CD4-positive, alpha-beta T cell treated with Interleukin-4 for 1 hour (primary cell): ENCODE measurements at places on chromosomes 12 and 14.

DNA sequence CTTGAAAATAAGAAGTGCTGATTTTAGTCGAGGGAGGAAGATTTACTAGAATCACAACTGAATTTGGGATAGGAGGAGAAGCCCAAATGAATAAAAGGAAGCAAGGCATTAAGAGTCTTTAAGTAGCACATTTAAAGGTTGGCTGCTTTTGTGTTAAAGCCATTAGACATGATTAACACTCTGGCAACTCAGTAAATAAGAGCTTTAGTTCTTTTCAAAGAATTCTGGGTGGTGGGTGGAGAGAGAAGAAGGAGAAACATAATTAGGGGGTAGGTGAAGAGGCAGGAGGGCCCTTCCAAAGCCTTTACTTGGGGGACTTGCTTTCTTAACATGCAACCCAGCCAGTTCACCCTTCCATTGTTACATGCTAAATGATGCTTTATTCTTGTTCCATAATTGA lies 284.6 kb upstream of the SEL1L start:
- no peak for DNase-seq

- no peak for DNase-seq
These were observed 25.8 kb upstream of the TRHDE start for GRCh38 chr12:72246370-72246769.

DNA sequence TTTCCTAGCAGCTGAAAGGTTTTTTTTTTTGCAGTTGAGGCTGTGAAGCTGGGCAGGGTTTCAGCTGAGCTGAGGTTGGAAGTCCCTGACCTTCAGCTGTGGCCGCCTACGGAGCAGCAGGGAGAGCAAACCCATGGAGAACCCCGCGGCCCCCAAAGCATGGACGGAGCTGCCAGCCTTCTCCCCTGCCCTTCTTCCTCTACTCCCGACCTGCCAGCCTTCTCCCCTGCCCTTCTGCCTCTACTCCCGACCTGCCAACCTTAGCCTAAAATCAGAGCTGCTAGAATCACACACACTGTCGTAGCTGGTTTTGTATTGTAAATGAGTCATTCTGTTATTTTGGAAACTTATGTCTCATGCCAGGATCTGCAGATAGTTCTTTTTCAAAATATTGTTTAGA lies 74.6 kb downstream of the PPP2R5C start:
- no peak for DNase-seq

DNA sequence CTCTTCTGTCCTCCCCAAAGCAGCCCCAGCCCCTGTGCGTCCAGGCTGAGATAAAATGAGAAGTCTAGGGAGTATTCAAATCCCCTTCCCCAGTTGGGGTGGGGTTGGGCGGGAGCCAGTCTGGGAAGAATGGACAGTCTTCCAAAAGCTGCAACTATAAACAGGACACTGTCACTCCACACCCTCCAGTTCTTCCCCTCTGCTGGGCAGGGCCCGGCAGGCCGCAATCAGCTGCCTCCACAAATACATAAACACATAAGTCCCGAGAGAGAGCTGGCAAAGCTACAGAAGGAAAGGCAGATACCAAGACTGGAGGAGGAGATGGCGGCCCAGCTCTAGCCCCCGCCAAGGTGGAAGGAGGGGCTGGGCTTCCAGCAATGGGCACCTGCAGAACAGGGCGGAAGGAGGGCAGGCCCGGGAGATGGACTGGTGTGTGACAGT lies 12.7 kb downstream of the LTBP2 start:
- no peak for DNase-seq

DNA sequence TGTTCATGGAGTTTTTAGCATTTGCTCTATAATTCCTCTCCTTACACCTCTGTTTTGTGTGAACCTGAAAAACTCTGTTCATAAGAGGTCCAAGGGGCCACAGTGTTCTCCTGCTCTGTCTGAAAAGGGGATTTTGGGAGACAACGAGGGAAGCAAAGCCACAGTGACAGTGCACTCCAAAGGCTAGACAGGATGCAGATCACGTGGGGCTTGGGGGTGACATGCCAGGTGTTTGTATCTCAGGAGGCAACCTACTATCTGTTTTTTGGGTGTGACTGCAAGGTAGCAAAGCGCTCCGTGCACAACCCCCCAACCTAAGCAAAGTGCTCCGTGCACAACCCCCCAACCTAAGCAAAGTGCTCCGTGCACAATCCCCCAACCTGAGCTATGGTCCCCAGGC lies 5.1 kb upstream of the CHD4 start:
- no peak for DNase-seq

GRCh38 chr12:127717278-127717677 lies 549.7 kb upstream of the TMEM132C start:
- no peak for DNase-seq

DNA sequence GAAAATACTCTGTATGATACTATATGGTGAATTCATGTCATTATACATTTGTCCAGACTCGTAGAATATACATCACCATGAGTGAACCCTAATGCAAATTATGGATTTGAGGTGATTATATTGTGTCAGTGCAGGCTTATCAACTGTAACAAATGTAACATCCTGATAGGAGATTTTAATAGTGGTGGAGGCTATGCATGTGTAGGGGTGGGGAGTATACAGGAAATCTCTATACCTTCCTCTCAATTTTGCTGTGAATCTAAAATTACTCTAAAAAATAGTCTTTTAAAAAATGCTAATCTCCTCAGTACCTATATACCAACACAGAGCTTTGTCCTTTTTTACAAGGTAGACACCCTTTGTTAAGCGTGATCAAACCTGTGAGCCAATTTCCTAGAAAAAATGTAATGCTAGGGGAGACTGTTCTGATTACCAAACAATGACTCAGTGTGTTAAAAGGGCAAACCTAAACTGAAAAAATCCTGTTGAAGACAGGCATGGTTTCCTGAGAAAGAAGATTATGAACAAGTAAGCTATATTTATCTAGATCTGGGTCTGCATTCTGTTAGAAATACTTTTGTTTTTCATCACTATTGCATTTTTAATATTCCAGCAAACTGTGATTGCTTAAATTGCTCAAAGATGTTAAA lies 170.9 kb downstream of the DUSP6 start:
- DNase-seq: no peak
